NCI-H510A treated with DMSO at 0.1 percent for 48 hours (cell line): ENCODE measurements at places on chromosomes 1 and 21.

DNA sequence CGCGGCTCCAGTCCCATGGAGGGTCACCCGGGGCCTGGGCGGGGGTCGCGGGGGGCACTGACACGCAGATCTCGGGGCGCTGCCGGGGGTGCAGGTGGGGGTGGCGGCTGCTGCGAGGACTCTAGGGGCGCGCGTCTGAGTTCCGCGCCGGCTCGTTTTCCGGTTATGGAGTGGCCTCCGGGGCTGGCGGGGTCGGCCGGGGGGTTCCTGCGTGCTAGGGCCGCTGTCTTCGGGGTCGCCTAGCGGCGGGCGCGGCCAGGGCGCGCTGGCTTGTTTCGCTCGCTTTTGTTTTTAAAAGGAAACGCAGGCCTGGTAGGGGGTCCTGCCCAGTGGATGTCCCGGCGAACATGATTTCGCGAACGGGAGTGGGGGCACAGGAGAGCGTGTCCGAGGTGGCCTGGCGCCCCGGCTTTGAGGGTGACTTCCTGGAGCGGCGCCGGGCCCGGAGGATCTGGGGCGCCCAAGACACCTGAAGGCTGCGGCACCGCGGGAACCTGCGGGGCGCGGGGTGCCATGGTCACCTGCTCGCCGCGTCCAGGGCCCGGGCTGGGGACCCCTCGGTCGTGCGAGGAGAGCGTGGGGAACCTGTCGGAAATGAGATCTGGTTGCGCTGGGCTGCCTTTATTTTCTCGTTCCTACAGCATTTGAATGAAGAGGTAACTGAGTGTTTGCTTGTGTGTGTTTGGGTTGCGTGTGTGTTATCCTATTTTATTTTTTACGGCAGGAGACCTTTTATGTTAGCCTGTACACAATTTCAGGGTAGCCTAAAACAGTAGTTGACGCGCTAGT is 618 bp downstream of the ETS2 start:
- no peak for DNase-seq

DNA sequence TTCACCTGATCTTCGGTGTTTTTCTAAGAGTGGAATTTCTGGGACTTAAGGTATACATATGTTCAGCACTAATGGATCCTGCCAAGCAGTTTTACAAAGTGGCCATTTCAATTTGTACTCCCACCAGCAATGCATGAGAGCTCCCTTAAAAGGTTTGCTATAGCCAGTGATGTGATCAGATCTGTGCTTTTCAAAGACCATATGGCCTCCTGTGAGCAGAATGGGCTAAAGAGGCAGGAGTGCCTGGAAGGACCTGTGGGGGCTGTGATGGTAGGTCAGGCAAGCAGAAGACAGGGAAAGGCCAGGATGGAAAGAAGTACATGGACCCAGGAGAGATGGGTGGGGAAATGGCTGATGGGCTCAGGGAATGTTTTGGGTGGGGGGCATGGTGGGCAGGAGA is 252.7 kb downstream of the DISC1 start:
- no peak for DNase-seq

DNA sequence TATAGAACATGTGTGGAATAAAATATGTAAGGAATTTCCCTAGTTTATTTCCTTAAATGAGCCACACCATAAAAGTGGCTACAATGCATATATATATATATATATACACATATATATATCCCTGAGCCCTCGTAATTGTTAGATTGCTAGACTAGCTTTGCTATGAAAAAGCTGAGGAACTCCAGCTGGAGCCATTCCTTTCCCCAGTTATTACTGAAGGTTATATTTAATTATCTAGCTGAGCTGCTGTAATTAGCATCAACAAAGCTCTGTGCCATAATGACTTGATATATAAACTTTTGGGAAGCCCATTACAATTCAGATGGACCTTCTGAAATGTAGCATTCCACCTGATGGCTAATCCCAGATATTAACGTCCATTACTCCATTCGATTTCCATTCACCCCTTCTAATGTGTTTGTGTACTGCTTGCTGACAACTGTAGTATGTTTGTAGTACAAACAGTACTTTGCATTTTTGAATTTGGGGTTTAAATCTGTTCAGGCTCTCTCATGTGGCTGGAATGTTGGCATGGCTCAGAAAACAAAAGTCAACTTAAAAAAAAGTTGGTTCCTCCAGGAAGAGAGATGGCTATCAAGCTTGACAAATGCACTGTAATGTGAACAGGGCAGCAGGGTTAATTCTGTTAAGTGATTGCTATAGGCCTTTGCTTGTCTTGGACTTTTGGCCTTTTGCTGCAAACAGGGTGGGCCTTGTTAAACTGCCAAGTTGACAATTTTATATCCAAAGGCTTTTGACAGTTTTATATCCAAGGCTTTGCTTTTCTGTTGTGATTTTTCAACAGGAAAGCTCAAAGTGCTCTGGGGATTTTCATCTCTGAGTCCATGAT is 170.0 kb downstream of the LTN1 start:
- no peak for DNase-seq

DNA sequence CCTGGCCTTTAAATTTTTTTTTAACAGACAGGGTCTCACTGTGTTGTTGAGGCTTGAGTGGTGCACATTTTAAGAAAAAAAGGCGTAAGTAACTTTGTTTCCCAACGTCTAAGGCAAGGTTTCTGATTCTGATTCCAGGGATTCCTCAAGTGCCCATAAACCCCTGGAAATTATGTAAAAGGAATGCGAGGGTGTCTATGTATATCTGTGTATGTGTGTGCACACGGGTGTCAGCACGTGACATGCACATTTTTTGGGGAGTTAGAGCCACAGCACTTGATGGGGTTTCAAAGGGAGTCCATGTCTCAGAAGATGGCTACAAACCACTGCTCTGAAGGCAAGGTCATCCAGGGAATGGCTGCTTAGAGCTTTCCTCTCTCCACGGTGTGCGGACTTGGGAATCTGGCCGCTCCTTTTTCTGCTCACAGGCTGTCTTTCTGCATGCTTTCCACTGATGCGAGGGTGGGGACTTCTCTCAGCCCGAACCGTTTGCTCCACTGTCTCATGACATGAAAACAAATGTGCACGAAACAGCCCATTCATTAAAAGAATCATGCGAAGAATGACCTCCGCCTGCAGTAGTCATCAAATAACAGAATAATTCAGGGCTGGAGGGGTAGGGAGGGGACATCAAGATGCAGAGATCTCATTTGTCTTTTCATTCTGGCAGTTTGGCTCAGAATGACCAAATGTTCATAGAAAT is 18.7 kb upstream of the RERE start:
- DNase-seq, result no peak

DNA sequence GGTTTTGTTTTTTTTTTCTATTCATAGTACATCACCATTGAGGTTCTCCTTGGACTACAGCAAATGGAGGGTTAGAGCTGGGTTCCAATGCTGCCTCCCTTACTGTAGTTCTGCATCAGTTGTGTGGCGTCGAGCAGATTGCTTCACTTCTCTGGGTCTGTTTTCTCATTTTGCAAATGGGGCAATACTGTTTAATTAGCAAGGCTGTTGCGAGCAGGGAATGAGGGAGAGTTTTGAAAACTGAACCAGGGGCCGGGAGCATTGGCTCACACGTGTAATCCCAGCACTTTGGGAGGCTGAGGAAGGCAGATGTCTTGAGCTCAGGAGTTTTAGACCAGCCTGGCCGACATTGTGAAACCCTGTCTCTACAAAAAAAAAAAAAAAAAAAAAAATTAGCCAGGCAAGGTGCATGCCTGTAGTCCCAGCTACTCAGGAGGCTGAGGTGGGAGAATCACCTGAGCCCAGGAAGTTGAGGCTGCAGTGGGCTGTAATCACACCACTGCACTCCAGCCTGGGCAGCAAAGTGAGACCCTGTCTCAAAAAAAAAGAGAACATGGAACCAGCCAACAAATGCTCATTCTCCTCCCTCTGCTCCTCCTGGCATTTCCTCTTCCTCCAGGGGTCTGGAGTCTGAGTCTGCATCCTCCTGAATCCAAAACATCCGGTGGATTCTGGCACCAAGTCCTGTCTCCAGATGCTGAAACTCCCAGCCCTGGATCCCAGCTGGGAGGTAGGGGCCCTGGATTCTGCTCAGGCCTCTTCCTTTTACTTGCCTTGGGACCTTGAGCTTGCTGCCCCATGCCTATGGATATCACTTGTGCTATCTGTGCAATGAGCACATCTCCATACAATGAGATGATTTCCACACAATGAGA is 3.7 kb upstream of the PLOD1 start:
- DNase-seq, result no peak

DNA sequence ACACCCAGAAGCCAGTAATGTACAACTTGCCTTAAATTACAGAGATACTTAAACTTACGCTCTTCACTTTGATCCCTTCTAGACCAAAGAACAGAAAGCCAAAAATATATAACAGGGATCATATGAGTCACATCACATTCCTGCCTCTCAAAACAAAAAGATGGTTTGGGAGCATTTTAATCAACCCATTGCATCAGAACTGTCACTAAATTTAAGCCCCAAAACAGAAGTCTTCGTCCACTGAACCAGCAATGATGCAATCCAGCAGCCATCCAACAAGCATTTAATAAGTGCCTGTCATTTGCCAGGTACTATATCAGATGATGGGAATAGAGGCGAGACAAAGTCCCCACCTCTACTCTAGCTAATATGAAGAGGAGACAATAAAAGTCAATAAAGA is 42.7 kb upstream of the GLIS1 start:
- no peak for DNase-seq

GRCh38 chr1:154970631-154971340 is at the start of gene SHC1:
TSS of gene SHC1 (minus strand) at chr1:154970747. CDS start at chr1:154970526, 221 bp downstream.
- DNase-seq, result peak; percentile 78

GRCh38 chr1:226351709-226352108 is 42.7 kb upstream of the LIN9 start:
- DNase-seq, result no peak

GRCh38 chr21:36117286-36117741 is 17.6 kb upstream of the CBR3 start:
- no peak for DNase-seq

DNA sequence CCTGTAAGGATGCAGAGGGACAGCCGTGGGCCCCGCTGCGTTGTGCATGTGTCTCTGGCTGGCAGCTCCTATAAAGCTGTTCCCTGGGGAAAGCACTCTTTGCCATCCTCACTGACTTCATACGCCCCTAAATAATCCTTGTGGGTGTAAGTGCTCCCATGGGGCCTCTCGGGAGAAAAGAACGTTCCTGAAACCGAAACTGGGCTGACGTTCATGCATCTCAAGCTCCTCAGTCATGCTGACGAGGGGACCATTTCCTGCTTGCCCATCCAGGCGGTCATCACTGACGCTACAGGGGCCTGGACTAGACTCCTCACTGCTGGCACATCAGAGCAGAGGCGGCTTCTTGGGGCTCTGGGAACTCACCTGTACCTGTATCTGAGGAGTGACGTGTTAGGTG is 73.1 kb upstream of the USP24 start:
- DNase-seq, result no peak

DNA sequence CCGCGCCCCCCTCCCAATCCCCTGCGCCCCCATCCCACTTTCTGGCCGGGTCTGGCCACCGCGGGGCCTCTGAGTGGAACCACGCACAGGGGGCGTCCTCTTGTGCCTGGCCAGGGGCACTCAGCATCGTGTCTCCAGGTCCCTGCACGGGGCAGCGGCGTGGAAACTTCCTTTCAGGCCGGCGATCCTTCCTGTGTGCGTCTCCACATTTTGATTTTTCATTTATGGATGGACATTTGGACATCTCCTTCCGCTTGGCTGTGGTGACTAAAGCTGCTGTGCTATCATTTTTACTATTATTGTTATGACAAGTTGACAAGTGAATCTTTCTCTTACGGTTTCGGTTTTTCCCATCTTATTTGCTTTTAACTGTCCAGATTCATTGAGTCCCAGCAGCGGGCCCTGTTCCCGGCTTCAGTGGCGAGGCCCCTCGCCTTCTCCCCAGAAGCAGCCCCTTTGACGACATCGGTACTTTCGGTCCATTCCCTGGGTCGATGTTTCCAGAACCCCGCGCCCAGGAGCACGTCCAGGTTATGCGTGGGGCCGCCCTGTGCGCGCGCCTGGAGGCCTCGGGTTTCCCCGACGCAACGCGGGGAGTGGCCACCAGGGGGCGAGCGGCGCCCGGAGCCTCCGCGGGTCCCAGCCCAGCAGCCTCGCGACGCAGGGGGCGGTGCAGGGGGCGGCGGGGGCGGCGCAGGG is 12.4 kb upstream of the SLC19A1 start:
- DNase-seq, result no peak

DNA sequence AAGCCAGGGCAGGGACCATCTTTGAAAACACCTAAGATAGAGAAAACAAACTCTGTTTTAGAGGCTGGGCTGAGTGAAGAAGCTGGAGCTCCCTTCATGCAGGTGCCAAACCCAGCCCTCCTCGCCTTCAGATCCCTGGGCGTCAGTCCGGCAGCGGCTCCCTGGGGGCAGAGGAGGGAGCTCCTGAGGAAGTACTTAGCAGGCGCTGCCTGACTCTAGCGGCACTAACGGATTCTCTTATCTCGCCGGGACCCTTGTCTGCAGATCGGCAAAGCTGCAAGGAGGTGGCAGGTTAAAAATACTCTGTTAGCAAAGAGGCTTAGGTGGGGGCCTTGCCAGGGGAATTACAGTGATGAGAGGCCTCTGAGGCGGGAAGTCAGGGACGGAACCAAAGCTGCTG is 79.6 kb downstream of the PLXNA2 start:
- DNase-seq, result no peak

- DNase-seq, result peak; percentile 32
These were observed 8.0 kb downstream of the ELOA start for GRCh38 chr1:23751050-23751814.

GRCh38 chr1:147046189-147046862 is 108.2 kb downstream of the NBPF12 start:
- DNase-seq, result no peak

- DNase-seq, result peak; percentile 67
These were observed 17.0 kb upstream of the CD2 start for GRCh38 chr1:116737020-116737854.

DNA sequence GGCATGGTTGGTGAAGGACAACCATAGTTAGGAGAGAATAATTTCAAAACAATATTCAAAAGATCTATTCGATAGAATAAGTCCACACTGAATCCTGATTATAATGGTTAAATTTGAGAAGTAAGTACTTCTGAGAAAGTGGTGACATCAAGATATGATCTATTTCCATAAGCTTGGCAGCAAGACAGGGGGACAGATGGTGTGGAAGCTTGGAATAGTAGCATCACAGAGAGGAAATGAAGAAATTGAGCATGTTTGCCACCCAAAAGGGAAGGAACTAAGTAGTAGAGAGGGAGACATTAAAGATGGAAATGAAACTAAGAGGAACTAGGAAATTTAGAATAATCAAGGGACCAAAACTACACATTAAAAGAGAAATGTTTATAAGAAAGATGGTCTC is 94.5 kb downstream of the OLFM3 start:
- no peak for DNase-seq

GRCh38 chr1:118739501-118739900 is 248.6 kb downstream of the TBX15 start:
- DNase-seq, result no peak

- DNase-seq, result peak; percentile 79
These were observed 404.7 kb upstream of the VAMP3 start for GRCh38 chr1:7366286-7366954.

DNA sequence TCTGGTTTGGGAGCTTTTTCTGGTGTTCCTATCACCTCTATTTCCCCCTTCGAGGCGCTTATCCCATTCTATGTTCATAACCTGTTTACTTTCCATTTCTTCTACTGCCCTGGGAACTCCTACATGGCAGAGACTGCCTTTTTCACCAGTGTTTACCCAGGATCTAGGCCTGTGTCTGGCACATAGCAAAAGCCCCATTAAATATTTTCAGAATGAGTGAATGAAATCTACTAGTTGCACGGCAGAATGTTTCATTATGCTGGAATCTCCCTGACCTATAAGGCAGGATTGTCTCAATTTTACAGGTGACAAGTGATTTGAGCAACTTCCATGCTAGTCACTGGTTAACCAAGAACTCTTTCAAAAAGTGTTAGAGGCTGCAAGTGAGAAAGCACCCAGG is 70.1 kb downstream of the PGM1 start:
- DNase-seq, result no peak
